Activated T-cell treated with anti-CD3 and anti-CD28 coated beads for 1 hour (primary cell): ENCODE measurements at places on chromosomes 3 and 15.

DNA sequence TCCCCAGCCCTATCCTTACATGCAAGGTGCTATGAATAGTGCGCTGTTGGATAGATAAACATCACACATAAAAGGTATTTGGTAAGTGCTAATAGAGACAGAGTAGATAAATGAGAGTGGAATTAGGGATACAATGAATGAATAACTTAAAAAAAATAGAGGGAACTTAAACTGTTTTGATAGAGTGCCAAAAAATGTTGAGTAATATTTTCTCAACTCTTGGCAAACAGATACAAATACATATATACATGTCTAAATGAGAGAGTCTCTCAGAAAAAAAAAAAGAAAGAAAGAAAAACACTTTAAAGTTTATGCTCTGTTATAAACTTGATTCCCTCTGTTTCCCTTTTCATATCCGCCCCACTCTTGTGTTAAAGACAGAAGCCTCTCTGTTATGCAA, 667.4 kb downstream of the ROBO2 start:
- no peak for DNase-seq

GRCh38 chr3:13013994-13014754, 59.1 kb downstream of the IQSEC1 start:
- DNase-seq = no peak

- no peak for DNase-seq
Measured at GRCh38 chr3:126891791-126892190, 91.1 kb upstream of the PLXNA1 start.

DNA sequence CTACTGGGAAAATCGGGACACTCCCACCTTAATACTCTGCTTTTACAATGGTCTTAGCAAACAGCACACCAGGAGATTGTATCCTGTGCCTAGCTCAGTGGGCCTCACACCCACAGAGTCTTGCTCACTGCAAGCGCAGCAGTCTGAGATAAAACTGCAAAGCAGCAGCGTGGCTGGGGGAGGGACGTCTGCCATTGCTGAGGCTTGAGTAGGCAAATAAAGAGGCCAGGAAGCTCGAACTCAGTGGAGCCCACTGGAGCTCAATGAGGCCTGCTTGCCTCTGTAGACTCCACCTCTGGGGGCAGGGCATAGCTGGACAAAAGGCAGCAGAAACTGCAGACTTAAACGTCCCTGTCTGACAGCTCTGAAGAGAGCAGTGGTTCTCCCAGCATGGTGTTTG, 1169.1 kb upstream of the EPHA6 start:
- DNase-seq = no peak

DNA sequence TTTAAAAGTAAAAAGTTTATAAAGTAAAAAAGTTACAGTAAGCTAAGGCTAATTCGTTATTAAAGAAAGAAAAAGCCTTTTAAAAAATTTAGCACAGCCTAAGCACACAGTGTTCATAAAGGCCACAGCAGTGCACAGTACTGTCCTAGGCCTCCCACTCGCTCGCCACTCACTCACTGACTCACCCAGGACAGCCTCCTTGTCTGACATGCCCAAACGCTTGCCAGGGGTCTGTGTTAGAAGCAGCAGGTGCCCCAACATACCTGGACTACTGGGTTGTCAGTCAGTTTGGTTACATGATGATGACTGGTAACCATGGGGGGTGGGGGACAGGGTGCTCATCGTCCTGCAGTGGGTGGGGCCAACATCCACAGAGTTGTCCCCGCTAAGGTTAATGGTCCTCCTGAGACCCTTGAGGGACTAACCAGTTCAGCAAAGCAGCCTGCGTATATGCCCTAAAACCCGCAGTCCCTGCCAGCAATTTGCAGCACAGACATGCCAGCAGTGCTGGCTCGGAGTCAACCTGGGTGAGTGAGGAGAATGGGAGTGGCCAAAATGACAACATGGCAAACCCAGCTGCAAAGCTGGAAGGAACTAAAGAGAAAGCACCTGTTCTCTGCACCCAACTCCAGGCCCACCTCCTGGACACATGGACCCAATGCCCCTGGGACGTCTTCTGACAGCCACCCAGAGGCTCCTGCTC, 49.2 kb downstream of the CYFIP1 start:
- DNase-seq = no peak

DNA sequence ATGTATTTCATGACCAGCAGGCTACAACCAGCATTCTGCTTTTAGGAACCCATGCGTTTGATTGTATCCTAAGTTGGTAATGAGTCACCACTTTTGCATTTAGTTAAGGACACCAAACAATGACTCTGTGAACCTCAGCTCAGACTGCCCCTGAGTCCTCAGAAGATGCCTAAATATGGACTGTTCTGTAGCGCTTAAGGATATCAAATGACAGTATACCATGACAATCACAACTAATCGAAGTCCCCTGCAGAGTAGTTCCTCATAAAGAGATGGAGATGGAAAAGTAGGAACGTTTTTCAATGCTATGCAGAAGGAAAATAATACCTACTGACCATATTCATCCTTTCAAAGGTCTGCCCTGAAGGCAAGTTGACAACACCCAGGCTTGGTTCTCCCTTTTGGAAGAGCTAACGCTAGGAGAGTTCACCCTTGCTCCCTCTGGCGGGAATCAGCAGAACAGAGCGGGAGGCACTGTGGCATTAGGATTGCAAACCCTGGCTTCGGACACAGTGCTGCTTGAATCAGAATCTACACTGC, 508.6 kb downstream of the FHIT start:
- DNase-seq = no peak

- no peak for DNase-seq
Measured at GRCh38 chr3:142982038-142982773, 18.7 kb upstream of the PAQR9 start.

GRCh38 chr3:68648494-68648893, 283.9 kb downstream of the TAFA4 start:
- DNase-seq = no peak

DNA sequence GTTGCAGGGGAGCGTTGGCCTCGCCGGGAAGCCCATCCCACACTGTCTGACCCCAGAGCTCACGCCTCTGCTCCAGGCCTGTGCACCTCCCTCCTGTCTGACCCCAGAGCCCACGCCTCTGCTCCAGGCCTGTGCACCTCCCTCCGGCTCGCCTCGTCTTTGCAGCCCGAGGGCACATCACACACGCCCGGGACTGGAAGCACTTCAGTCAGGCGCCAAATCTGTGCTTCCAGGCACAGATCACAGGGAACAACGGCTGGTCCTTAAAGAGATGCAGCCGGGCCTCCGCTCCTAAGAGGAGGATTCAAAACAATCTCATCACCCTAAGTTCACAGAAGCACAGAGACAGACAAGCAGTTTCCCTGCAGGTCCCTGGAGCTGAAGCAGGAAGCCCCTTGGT, 103.0 kb upstream of the RPL32 start:
- no peak for DNase-seq

- DNase-seq = no peak
Measured at GRCh38 chr3:147797095-147797494, 387.9 kb downstream of the ZIC1 start.

DNA sequence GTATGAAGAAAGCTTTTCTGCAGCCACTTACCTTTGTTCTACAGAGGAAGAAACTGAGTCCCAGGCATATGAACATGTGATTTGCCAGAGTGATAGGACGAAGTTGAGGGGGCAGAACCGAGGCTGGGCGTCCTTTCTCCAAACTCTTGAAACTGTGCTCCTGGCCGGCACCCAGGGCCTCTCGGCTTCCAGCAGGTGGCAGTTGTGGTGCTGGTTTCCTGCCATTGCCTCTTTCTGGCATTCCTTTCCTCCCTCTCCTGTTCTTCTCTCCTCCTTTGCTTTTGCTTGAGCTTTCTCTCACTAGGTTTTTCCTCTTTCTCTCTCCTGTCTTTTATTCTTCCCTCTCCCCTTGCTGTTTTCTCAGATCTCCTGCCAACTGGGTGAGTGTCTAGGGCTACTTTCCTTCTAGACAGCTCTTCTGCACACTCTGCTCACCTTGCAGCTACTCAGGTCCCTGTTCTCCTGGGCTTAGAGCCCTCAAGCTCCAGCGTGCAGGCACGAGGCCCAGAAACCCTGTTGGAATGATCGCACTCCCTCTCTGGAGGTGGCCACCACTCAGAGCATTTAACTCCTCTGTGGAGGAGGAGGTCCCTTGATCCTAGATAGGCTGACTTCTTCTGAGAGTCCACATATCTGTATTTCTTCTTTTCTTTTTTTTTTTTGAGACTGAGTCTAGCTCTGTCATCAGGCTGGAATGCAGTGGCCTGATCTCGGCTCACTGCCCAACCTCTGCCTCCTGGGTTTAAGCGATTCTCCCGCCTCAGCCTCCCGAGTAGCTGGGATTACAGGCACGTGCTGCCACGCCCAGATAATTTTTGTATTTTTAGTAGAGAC, 26.2 kb downstream of the TRAK1 start:
- DNase-seq = no peak

GRCh38 chr3:101453961-101454360, 59.1 kb downstream of the SENP7 start:
- DNase-seq = no peak

DNA sequence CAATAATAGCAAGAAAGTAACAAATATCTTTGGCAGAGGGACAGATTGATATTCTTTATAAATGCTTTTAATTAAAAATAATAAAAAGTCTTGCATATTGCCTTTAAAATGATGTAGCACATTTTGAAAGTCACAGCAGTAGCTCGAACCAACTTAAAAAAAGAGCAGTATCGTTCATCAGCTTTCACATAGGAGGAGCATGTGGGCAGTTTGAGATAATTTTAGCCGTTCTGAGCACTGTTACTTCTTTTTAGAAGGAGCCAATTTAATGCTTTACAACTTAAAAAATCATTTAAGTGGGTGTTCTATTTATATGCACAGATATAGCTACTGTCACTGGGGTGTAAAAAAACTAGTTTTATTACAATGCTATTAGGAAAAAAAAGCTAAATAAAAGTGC, 622.7 kb upstream of the GBE1 start:
- no peak for DNase-seq

DNA sequence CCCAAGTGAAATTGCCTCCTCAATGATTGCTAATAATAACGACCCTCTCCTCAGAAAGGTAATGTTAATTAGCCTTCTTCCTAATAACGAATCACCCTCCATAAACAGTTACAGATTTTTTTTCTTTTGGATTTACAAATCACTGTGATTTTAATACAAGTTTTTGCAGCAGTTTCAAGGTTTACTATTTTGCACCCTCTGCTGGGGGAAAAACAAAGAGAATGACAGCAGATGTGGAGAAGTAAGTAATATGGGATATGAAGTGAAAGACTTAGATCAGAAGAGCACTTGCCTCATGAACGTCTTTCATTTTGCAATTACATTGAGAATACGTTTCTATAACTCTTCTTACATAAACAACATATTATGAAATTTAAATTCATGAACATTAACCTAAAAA, 16.1 kb upstream of the CNTN3 start:
- no peak for DNase-seq

DNA sequence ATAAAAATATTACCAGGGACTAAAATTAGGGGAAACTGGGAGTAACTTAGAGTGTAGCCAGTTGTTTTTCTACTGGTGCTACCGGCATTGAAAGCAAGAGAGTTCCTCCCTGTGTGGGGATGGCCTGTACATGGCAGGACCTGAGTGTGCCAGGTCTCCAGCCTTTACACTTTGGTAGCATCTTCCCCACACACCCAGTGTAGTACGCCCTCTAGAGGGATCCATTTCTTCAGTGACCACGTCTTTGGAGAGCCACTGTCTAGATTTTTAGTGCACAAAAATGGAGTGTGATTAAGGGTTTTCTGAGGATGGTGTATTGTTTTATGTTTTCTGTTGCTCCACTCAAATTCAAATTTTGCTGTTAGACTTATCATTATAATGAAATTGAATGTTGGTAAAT, 507.0 kb upstream of the TPRG1 start:
- no peak for DNase-seq

- no peak for DNase-seq
Measured at GRCh38 chr3:115018694-115019093, 128.4 kb downstream of the ZBTB20 start.

DNA sequence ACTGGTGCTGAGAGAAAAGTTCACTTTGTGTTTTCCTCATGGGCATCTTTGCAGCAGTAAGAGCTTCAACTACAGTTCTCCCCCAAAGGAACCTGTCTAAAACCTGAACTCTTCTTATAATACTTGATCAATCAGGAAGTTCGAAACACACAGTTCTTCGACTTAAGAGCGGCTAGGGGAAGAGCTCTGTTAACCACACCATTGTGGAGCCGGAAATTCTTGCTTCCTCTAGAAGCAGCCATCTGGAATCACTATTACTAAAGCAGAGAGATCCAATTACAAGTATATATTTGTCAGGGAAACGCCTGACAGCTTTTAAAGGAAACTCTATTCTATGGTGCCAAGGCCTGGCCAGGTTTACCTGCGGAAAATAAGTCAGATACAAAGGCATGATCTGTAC, 337.3 kb upstream of the CBLB start:
- DNase-seq = no peak
